Glutamatergic neuron (in vitro differentiated cells): ENCODE measurements at places on chromosomes 5 and 9.

GRCh38 chr5:95927927-95928723 lies 33.5 kb downstream of the ELL2 start:
- peak overlapping the region; percentile 43 for H3K4me3 ChIP-seq
- H3K4me1 ChIP-seq, result peaks cover 30% of the 10 kb centered on the region
- no peak for DNase-seq
- H3K27me3 ChIP-seq, result peaks cover 5% of the 10 kb centered on the region

- peak overlapping the region; percentile 44 for H3K27ac ChIP-seq
- DNase-seq, result no peak
- no peaks in the 10 kb centered on the region for H3K27me3 ChIP-seq
- no peak overlapping the region for H3K4me3 ChIP-seq
Observed at GRCh38 chr5:16723821-16724220, 107.0 kb upstream of the RETREG1 start.

- no peaks in the 10 kb centered on the region for H3K27me3 ChIP-seq
- H3K4me1 ChIP-seq, result peaks cover 9% of the 10 kb centered on the region
- no peaks in the 10 kb centered on the region for H3K36me3 ChIP-seq
Observed at GRCh38 chr5:6737043-6737941, 24.1 kb downstream of the TENT4A start.

- DNase-seq, result no peak
- no peaks in the 10 kb centered on the region for H3K27me3 ChIP-seq
- no peak overlapping the region for H3K4me3 ChIP-seq
- no peaks in the 10 kb centered on the region for H3K4me1 ChIP-seq
- no peak overlapping the region for H3K27ac ChIP-seq
Observed at GRCh38 chr5:27516437-27516836, 478.1 kb upstream of the CDH9 start.

DNA sequence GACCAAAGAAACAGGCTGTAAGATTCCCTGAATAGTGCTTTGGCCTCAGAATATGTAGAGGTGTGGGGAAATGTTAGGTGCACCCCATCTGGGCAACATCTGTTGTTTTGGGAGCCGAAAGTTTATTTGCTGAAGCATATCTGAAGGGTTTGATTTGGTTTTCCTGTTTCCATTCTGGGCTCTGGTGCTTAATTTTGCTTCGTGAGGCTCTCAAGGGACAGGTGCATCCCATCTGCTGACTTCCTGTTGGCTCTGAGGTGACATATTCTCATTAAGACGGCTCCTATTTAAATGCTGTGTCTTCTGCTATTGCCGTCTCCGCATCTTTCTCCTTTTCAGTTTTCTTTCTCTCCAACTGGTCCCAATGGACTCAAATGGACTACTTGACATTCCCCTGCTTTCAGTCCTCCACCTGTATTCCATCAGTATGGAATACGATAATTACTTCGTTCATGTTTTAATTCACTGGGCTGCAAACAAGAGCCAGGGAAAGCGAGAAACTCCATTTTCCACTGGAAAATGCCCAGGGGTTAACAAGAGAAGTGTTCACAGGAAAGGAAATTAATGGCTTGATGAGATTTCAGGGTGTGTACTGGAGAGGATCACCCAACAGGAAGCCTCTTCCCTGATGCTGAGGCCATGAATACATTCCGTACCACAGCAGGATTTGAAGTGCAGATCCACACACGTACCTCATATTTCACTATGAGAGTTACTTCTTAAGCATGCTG lies 104.0 kb downstream of the MTX3 start:
- peak overlapping the region; percentile 92 for H3K27ac ChIP-seq
- DNase-seq, result no peak
- no peaks in the 10 kb centered on the region for H3K36me3 ChIP-seq
- peaks cover 23% of the 10 kb centered on the region for H3K4me1 ChIP-seq

GRCh38 chr9:7045361-7045760 lies 287.6 kb downstream of the KDM4C start:
- no peak for DNase-seq
- no peak overlapping the region for H3K27ac ChIP-seq
- H3K36me3 ChIP-seq, result no peaks in the 10 kb centered on the region
- H3K27me3 ChIP-seq, result no peaks in the 10 kb centered on the region

DNA sequence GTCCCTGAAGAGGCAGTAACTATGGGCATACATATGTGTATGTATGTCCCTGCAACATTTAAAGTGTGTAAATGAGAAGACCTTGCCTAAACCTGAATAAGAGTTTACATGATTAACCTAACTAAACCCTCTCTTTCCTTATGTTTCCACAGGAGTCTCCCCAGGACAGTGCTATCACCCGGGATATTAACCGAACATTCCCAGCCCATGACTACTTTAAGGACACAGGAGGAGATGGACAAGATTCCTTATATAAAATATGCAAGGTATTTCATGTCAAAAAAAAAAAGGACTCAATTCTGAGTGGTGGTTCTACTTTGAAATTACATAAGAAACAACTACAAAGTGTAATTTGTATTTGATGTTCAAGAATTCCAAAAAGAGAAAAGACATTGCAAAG lies 31.7 kb downstream of the GPR21 start:
- no peak overlapping the region for H3K27ac ChIP-seq
- no peak overlapping the region for H3K4me3 ChIP-seq
- H3K4me1 ChIP-seq, result peaks cover 22% of the 10 kb centered on the region
- peaks cover 4% of the 10 kb centered on the region for H3K36me3 ChIP-seq

DNA sequence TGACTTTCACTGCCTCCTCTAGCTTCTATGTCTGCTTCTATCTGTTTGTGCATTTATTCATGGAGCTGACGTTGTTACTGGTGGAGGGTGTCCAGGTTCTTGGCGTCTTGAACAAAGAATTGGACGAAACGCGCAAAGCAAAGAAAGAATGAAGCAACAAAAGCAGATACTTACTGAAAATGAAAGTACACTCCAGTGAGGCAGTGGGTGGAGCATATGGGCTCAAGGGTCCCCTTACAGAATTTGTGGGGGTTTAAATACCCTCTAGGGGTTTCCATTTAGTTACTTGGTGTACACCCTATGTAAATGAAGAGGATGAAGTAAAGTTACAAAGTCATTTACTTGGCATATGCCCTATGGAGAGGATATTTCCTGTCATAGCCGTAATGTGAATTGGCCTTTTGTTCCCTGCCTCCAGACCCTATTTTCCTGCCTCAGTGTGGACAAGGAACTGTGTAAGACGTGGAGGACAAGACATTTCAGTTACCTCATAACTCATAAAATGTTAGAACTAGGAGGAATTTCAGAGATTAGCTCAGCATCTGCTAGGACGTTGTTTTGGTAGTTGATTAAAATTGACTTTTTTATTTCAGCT lies 3.1 kb downstream of the POLR3G start:
- no peak overlapping the region for H3K4me3 ChIP-seq
- DNase-seq, result no peak
- H3K27ac ChIP-seq, result no peak overlapping the region
- no peaks in the 10 kb centered on the region for H3K36me3 ChIP-seq
- H3K4me1 ChIP-seq, result peaks cover 6% of the 10 kb centered on the region
- peaks cover 5% of the 10 kb centered on the region for H3K27me3 ChIP-seq

GRCh38 chr9:131474711-131475110 lies 28.0 kb upstream of the POMT1 start:
- no peak for DNase-seq
- peaks cover 25% of the 10 kb centered on the region for H3K27me3 ChIP-seq
- H3K4me3 ChIP-seq, result no peak overlapping the region
- H3K4me1 ChIP-seq, result peaks cover 3% of the 10 kb centered on the region
- peak overlapping the region; percentile 66 for H3K27ac ChIP-seq

GRCh38 chr9:134693011-134693410 lies 51.4 kb downstream of the COL5A1 start:
- H3K27ac ChIP-seq, result no peak overlapping the region
- DNase-seq, result no peak
- peaks cover 3% of the 10 kb centered on the region for H3K27me3 ChIP-seq
- peaks cover 4% of the 10 kb centered on the region for H3K4me1 ChIP-seq
- no peak overlapping the region for H3K4me3 ChIP-seq

- H3K36me3 ChIP-seq, result no peaks in the 10 kb centered on the region
- no peak overlapping the region for H3K4me3 ChIP-seq
- DNase-seq, result peak; percentile 72
- H3K4me1 ChIP-seq, result peaks cover 13% of the 10 kb centered on the region
- H3K27ac ChIP-seq, result peak overlapping the region; percentile 55
- H3K27me3 ChIP-seq, result peaks cover 1% of the 10 kb centered on the region
Observed at GRCh38 chr5:35803191-35803651, 53.5 kb upstream of the IL7R start.
